Cardiac fibroblast (primary cell): ENCODE measurements at places on chromosomes 2 and 18.

DNA sequence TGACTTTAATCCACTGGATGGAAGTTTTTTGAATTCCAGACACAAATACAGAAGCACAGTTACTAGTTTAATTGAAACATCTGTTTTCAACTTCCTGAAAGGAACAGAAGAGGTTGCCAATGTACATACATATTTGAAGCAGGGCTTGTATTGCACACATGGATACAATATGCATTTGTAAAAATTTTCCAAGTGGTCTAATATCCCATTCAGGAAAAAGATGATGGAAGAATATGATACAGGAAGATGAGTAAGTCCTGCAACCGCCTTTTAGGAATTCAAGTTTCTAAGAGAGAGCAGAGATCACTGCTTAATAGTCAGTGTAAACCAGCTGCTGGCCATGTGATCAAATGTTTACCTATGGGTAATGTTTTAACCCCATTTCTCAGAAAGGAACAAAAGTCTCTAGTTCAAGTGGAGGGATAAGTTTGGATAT, 265.4 kb downstream of the TRIB2 start:
- peak; percentile 36 for DNase-seq

- DNase-seq = no peak
Observed at GRCh38 chr18:45849529-45849928, 24.1 kb downstream of the SIGLEC15 start.

DNA sequence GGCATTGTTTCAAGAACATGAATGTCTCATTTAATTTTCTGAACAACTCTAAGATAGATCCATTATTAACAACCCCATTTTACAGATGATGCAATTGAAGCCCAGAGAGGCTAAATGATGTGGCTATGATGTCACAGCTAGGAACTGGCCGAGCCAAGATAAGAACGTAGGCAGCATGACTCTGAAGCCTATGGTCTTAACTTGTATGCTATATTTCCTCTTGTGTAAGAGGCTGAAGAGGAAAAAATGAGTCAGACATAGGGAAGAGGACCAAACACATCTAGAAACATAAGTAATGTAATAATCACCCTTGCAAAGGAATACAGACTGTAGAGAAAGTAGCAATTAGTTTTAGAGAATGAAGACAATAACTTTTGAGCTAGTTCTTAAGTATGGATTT, 416.8 kb downstream of the FIGN start:
- DNase-seq = peak; percentile 78

DNA sequence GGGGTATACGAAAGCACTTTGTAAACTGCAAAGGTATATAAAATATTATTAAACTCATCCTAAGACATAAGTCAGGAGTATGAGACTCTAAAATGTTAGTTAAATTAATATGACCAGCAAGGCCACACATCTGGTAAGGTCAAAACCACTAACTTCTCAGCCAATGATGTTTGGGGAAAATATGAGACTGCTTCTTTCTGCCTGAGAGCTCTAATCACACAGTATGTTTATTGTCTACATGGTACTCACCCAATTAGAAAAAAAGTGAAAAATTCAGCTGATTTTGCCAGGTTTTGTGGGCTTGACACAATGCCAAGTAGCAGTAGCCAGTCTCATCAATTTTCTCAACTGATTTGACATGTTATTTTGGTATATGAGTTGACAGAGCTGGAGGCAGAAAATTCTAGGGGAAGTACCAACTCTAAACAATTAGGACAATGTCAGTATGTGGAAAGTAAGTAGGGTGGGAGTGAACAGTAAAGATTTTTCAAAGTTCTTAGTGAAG, 87.3 kb downstream of the ALK start:
- no peak for DNase-seq

- no peak for DNase-seq
Observed at GRCh38 chr18:2916184-2916583, 69.4 kb downstream of the EMILIN2 start.

DNA sequence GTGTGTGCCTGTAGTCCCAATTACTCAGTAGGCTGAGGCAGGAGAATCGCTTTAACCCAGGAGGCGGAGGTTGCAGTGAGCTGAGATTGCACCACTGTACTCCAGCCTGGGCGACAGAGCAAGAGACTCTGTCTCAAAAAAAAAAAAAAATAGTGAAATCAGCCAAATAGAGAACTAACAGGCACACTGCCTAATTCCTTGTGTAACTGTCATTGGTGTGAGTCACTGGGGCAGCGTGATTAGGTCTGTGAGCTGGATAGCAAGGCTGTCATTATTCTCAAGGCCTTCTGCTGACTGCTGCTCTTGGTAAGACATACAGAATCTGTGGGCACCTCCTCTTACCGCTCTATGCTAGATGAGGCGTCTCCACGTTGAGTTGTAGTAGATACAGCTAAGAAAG, 270.3 kb downstream of the NEDD4L start:
- DNase-seq = peak; percentile 96

DNA sequence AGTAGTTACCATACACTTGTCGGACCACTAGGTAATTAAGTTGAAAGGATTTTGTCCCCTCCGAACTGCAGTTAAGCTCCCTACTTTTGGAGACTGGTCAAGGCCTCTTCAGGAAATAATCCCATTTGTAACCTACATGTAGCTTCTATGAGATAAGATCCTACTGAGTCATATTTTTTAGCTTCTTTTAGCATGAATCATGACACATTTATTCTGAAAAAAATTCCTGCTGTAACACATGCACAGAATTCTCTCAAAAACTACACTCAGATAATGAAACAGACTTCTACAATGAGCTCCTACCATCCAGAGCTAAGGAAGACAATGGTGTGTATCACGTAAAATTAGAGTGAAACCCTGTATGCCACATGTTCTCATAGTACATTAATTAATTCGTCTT, 100.7 kb upstream of the CCDC195 start:
- DNase-seq = peak; percentile 79
